ENCODE measurements at places on chromosomes 2 and 18.

DNA sequence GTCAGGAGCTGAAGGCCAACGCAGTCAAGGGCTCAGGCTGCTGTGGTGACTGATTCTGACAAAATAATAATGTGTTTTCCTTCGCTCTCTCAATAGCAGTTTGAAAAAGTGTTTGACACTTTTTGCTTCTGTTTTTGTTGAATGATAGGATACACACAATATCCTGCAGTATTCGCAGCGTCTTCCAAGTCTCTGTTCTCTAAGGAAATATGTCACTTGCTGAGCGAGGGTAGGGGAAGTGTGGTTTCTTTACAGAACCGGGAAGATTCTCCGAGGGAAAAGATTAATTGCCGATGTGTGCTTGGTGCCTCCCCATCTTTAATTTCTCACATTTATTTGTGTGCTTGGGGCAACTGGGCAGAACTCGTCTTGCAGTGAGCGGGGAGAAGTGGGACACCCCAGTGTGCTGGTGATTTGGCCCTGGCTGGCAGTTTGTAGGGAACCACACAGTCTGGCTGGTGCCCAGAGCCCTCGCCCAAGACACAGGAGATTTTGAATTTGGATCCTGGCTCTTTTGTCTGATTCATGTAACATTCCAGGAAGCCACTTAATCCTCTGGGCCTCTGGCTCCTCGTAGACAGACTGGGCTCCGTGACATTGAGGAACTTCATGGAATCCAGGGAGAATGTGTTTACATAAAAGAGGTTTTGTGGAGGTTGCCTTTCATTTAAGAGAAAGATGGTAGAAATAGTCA, 169.4 kb downstream of the LDLRAD4 start:
- no peak for DNase-seq

DNA sequence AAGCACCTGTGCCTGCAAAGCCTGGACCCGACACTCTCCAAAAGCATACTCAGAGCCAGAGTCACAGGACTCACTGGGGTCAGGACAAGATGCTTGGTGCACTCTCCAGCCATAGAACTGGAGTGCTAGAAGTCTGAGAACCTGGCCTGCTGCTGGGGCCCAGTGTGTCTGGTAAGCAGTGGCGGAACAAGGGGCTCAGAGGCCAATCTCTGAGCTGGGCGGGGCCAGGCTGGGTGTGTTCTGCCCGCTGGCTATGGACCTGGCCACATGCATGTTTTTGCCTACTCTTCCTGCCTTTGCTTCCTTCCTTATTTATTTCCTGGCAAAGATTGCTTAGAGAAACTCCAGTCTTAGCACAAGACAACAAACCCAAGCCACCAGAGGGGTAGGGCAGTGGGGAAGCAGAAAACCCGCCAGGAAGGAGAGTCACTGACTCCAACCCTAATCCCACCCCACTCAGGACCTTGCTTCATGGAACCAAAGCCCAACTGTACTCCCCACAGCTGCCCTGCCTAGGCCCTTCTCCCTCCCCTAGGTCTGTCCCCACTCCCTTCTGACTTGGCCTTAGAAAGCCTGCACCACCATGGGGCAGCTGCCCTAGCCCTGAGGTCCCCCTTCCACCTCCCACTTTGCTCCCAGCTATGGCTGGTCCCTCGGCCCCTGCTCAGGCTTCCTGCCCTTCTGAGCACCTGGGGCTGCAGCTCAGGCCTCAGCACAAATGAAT, 315.5 kb downstream of the CELF4 start:
- no peak for DNase-seq

- no peak for DNase-seq
Observed at GRCh38 chr2:20012282-20013125, at the start of gene MATN3. MATN3 (minus strand) TSS chr2:20012668; CDS start chr2:20012631, 37 bp downstream.

- no peak for DNase-seq
Observed at GRCh38 chr2:120825370-120826259, 89.9 kb downstream of the GLI2 start.

GRCh38 chr2:54946220-54946805, 103.9 kb downstream of the RTN4 start:
- DNase-seq = no peak

- no peak for DNase-seq
Observed at GRCh38 chr2:11390399-11390658, 45.9 kb upstream of the ROCK2 start.

GRCh38 chr2:74566754-74567085, 12.2 kb downstream of the DOK1 start:
- peak; percentile 25 for DNase-seq

- no peak for DNase-seq
Observed at GRCh38 chr2:98503481-98504105, 58.9 kb downstream of the INPP4A start.

GRCh38 chr18:31511098-31511497, 13.1 kb downstream of the DSG2 start:
- DNase-seq = no peak

DNA sequence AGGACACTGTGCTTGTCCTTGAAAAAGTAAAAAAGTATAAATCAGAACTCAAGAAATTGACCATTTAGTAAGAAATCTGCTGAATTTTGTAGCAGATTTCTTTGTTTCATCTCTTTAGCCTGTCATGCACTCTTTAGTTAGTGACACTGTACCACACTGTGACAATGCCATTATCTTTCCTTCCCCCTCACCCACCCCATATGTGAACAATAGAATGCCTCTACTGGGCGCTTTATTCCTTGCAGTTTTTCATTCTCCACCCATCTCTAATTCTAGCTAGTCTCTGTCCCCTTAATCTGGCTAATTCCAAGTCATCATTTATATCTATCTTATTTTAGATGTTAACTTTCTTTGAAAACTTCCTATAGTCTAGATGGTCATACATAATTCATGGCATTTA, 241.0 kb downstream of the LRP1B start:
- no peak for DNase-seq

DNA sequence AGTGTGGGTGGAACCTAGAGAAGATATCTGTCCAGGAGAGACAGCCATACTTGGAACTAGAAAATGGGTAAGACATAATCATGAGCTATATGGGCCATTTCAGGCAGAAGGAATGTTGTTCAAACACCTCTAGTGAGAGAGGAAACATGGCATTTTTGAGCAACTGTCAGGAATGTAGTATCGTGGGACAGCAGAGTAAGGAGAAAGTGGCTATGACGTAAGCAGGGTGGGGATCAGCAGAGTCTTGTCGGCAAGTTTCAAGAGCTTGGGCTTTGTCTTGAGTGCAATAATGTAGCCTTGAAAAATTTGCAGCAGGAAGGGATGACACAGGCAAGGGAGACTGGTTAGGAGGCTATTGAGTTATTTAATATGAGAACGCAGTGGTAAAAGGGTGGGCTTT, 20.4 kb downstream of the SERPINB7 start:
- no peak for DNase-seq

DNA sequence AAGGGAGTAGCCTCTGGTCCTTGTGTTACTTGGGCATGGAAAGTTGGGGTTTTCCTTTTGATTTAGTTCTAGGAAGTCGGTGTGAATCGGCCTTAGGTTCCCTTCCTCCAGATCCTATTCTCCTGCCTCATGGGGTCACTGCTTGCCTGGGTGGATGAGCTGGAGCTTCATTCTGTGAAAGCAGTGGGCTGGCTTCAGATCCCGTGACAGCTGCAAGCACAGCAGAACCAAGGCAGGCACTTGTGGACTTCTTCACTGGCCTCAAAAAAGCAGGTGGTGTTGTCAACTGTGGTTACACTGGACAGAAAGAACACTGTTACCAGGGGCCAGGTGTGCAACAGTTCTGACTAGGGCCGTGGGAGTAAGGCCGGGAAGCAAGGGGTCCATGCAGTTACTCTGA, 243.4 kb downstream of the LDLRAD4 start:
- DNase-seq = no peak

GRCh38 chr2:142531377-142531776, 346.1 kb upstream of the KYNU start:
- DNase-seq = no peak

GRCh38 chr2:217064234-217065011, 204.6 kb upstream of the TNP1 start:
- no peak for DNase-seq

DNA sequence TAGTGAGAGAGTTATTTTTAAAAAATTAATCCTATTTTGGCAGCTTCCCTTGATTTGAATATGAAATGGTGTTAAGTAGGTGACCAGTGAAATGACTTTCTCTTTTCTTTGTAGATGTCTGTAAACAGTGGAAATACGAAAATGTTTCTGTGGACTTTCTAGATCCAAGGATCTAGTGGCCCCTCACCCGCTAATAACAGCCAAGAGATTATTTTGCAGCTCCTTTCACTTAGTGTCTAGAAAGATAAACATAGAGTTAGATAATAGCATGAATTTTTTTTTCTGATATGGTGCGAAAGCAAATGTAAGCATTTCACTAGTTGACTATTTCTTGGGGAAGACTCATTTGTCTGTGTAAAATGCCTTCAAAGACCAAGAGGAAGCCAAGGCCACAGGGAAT, 57.7 kb downstream of the ARHGAP15 start:
- no peak for DNase-seq

GRCh38 chr2:61978522-61978921, 73.0 kb downstream of the COMMD1 start:
- DNase-seq = no peak

GRCh38 chr2:176291809-176292283, 22.6 kb downstream of the MTX2 start:
- DNase-seq = no peak

DNA sequence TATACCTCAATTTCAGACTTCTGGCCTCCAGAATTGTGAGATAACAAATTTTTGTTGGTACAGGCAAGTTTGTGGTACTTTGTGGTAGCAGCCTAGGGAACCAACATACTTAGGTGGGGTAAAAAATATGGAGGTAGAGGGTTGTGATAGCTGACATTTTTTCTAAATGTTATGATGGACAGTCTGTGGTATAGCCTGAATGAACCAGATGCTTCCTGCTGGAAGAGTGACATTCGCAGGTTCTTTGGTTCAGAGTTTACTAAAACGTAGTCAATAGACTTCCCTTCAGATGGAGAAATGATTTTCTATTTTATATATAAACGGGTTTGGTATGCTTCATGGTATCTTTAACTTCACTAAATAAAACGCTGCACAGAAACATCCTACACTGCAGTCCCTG, 42.8 kb downstream of the PMAIP1 start:
- no peak for DNase-seq

DNA sequence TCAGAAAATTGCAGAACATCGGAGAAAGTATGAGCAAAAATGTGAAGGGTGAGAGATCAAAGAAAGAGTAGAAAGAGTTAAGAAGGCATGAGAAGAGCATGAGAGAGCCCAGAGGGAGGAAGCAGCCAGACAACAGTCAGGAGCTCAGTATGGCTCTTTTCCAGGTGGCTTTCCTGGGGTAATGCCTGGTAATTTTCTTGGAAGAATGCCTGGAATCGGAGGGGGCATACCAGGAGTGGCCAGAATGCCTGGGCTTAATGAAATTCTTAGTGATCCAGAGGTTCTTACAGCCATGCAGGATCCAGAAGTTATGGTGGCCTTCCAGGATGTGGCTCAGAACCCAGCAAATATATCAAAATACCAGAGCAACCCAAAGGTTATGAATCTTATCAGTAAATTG, 271.8 kb upstream of the TFPI start:
- DNase-seq = no peak

- no peak for DNase-seq
Observed at GRCh38 chr2:5229574-5229973, 462.6 kb upstream of the SOX11 start.

DNA sequence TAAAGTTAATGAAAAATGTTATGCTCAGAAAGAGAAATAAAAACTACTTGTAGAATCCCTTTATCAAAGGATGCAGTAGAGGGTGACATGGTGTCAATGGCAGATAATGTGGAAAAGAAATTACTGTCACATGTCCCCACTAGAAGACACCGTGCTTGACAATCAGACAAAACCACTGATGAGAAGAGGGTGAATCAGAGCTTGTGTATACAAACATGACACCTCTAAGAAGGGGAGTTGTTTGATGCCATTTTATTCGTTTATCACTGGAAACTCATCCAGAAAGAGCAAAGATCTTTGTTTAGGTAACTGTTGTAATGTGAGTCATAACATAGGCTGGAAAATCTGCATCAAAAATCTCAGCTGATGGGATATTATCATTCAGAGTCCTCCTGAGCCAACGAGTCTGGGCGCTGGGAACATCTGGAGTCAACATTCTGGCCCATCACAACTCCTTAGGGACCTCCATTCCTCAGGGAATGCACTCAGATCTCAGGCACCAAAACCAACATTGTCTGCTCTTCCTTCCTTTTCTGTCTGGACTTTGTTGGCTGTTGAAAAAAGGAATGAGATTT, 49.5 kb upstream of the RAB12 start:
- DNase-seq = no peak

DNA sequence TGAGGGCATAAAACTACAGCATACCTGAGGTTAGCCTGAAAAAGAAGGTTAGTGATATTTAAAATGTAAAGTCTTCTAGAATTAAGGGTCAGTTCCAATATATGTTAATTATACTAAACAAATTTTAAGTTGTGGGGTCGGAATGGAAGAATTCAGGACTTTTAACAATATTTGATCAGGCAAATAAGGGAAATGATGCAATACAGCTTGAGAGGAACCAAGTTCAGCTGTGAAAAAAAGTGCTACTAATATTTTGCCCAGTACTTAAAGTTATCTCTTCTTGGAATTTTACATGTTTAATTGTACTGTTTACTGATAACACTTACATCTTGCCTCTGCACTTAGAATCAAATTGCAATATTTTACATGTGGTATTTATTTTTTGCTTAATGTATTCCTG, 345.5 kb upstream of the CWC22 start:
- no peak for DNase-seq

DNA sequence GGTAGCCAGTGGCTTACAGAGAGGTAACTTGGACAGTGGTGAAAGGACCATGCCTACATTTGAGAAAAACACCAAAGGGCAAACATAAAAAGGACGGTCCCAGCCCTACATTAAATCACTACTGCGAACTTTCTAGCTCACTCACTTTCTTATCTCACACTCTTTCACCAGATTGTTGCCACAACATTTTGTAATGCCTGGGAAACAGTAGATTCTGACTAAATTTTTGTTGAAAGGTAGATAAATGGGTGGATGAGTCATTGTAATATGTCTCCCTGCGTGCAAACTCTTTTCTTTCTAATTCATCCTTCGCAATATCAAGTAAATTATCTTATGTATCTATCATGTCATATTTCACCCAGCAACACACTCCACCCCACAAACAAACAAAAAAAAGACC, 192.2 kb downstream of the IRS1 start:
- no peak for DNase-seq

All from GOT3 (cell line).